NCI-H82 (cell line): ENCODE measurements at places on chromosomes 4 and X.

DNA sequence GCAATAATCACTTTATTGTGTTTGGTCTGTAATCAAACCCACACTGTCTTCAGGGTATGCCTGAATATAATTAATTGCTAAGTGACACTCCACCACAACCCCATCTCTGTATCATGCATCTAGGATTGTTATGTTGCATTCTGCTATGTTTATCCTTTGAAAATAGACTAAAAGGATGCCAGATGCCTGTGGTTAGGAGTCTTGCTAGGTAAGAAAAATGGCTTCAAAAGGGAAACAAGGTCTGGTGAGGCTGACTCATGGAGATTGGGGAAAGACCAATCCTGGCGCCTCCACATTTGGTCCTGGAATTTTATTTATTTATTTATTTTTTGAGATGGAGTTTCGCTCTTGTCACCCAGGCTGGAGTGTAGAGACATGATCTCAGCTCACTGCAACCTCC, 360.5 kb upstream of the SLC7A11 start:
- DNase-seq, result no peak

GRCh38 chrX:108029928-108030711, 14.7 kb upstream of the VSIG1 start:
- DNase-seq, result no peak

DNA sequence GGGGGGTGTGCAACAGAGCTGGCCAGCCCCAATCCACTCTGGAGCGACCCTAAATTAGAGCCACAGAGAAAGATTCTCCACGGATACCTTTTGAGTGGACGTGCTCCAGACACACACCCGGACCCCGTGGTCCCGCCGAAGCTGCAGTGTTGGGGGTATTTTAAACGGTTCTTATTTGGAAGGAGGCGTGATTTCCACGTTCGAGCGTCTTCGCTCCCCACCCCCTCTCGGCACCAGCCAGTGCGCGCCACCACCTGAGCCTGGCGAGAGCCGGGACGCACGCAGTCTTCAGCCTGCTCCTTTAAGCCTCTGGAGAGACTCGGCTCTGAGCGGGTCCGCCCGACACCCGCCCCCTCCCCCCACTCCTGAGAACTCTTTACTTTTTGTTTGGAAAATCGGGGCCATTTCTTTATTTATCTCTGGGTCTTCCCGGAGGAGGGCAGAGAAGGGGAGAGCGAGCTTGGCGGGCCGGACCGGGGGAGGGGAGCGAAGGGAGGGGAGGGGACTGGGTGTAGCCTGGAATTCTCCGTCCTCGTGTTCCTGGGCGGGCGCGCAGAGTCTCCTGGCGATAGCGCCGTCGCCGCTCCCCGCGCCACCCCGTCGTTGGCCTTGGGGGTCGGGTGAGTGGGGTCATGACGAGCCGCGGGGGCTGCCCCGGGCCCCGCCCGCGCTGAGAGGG, 668 bp upstream of the PTCHD1 start:
- peak; percentile 69 for DNase-seq

GRCh38 chr4:185357733-185358440, 37.8 kb downstream of the LRP2BP start:
- no peak for DNase-seq

DNA sequence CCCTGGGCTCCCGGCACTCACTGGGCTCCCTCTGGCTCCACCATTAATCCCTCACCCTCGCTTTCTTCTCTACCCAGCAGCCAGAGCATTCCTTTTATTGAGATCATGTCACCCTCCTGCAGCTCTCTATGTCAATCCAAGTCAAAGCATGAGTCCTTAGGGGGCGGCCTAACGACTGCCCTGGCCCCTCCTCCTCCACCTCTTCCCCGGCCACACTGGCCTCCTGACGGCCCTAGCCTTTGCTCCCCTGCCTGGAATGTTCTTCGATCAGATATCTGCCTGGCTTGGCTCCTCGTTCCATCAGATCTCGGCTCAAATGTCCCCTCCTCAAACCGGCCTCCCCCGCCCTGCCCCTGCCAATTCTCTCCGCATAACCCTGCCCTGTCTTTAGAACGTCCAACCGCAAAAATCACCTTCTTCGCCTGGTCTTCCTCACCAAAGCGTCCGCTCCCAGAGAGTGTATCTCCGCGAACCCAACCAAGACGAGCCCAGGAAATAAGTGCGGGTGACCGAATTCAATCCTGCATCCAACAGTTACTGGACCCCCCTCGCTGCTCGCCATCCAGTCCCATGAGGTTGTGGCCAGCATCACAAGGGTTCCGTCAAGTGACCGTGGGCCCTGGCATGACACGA, 722 bp upstream of the PNCK start:
- no peak for DNase-seq

GRCh38 chr4:118307643-118308042, 45.2 kb downstream of the PRSS12 start:
- no peak for DNase-seq

DNA sequence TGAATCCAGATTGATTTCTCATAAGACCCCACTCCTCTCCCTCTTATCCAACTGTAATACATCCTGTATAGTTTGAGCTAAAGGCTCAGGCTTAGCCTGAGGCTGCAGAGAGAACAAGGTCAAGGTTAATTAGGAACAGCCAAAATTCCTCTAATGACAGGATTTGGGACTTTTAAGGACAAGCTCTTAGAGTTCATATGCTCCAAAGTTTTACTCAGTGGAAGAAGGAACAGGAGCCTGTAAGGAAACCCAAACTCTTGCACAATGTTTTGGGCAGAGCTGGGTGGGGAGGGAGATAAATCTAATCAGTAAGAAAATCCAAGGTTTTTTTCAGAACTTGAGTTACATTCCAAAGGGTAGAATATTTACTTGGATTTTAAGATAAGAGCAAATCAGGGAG, 238.8 kb downstream of the QDPR start:
- no peak for DNase-seq
